ENCODE measurements at places on chromosomes 5 and 9.

DNA sequence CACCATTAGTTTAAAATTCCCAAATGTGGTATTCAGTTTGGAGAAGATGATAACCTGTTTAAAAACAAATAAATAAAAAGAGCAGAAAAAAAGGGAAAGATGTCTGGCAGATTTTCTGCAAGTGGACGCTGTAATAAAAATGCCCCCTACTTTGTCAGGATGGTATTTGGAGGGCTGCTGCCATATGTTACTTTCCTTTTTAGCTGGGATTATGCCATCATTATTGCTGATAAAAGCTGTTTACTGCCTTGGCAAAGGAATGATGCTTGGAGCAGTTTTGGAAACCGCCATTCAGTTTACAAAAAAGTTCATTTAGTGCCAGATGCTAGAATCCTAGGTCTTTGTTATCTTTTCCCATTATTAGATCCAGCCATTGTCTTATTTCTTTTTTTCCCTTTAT is 104.8 kb downstream of the PBX3 start:
- DNase-seq: no peak

DNA sequence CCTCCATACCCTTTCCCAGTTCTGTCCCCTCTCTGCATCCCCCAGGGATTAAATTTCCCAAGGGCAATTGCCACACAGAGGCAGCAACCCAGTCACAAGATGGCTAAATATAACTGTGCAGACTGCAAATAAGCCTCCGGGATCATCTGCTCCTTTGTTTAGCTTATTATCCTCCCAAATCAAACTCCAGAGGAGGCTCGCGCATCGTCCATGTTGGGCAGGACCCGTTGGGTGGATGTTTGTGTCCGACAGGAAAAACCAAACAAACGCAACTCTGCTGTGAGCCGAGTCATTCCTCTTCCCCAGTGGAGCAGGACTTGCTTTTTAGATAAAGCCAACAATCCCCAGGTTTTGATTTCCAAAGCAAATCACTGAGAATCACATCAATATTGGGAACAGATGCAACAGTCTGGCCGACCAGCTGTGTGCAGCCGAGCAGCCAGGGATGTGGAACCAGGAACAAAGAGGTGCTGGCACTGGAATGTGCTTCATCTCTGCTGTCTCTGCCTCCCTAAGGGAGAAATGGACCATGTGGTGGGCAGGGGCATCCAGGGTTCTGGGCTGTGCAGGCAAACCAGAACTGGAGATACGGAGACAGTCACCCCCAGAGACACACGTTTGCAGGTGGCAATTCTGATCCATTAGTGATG is 89.8 kb downstream of the PTTG1 start:
- DNase-seq: no peak

GRCh38 chr5:42756606-42757601 is at the start of gene CCDC152:
TSS of gene CCDC152 (plus strand) at chr5:42756818. CDS start at chr5:42759122, 2,304 bp downstream.
- DNase-seq: no peak

DNA sequence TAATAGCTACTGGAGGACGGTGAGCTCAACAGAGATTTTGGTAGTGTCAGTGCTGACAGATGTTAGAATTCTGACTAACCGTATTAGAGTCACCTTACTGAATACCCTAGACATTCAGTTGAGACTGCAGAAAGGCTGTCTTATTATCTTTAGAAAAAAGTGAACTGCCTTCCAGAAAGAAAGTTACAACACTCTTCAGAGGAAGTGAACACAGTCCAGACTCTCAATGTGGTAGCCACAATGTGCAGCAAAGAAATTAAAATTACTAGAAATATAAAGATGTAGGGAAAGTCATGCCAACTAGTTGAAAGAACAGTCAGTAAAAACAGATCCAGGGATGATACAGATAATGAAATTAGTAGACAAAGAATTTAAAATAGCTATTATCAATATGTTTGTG is 47.1 kb upstream of the COL15A1 start:
- no peak for DNase-seq

DNA sequence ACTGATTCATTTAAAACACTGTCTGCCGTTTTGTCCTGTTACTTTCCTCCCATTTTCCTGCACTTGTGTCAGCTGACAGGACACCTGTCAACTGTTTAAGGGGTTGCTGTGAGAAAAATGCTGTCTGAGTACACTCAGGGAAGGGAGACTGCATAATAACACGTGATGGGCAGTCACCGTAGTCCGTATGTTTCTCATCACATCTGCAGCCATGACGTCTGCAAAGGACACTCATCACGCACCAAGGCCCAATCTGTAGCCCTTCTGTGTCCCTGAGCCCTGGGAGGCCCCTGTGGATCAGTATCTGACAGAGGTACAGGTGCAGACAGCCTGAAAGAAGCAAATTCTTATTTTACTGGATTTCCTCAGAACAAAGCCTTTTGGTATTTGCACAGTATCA is 396.3 kb downstream of the YTHDC2 start:
- no peak for DNase-seq

DNA sequence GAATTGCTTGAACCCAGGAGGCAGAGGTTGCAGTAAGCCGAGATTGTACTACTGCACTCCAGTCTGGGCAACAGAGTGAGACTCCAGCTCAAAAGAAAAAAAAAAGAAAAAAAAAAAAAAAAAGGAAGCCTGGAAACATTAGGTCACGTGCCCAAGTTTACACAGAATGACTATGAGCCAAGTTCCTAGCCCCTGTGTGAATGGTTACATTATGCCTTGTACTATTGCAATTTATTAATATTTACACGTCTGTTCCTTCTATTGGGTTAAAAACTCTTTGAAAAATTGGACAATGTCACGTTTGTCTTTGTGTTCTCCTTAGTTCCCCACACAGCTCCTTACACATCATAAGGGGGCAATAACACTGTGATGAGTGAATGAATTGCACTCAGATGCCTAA is 33.5 kb upstream of the SLC28A3 start:
- DNase-seq: no peak

DNA sequence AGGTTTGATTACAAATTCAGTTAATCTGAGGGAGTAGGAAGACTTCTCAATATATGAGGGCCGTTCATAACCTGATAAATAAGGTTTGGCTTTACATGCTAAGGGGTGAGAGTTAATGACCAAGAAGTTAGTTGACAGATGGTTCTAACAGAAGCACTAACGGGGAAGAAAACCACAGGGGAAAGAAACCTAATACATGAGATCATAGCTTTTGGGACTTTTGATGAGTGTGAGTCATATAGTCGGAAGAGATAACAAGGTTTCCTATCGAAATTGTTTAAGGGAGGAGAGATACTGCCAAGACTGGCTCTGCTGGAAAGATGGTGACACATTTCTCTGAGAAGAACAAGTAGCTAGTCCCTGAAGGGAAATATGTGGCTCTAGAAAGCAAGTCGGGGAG is 140.1 kb downstream of the COX7C start:
- peak; percentile 24 for DNase-seq
